ENCODE measurements at places on chromosomes 4 and X.

GRCh38 chr4:173514641-173515217 lies 15.3 kb downstream of the HAND2 start:
- DNase-seq = no peak

GRCh38 chrX:148376342-148376741 lies 124.1 kb upstream of the AFF2 start:
- DNase-seq = no peak

GRCh38 chr4:73446336-73446938 lies 10.4 kb downstream of the AFP start:
- DNase-seq = no peak

GRCh38 chrX:132842460-132843238 lies 115.8 kb downstream of the HS6ST2 start:
- DNase-seq = no peak

DNA sequence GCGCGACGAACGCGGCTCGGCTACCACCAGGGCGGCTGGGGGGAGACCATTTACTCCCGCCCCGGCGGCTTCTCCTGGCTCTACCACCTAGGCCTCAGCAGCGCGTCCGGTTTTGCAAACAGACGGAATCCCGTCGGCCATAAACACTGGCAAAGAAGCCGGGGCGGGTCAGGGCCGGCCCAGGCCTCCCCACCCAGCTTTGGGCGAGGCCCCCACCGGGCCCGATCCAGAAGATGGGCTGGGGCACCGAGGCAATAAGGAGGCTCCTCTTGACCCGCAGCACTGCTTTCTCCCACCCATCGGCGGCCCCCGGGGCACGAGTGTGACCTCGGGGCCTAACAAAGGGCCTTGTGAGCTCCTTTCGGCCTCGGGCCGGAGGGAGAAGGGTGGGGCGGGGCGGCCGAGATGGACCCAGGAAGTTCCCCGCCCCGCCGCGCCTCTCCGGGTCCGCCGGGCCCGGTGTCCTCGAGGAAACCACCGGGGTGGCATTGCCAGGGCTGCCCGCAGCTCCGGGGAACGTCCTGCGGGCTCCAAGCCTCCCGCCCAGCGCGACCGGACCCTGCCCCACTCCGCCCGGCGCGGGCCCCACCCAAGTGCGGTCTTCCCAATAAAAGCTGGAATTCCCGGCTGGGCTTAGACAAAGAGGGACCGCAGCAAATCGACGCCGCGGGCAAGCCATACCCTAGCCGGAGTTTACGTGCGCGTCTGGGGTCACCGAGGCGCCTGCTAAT lies 5.9 kb downstream of the BCOR start:
- no peak for DNase-seq

GRCh38 chrX:39260965-39261364 lies 459.7 kb downstream of the MID1IP1 start:
- DNase-seq = no peak

- DNase-seq = no peak
These were observed 220.2 kb upstream of the UGT8 start for GRCh38 chr4:114378305-114378903.

- no peak for DNase-seq
These were observed 42.8 kb upstream of the PRKG2 start for GRCh38 chr4:81257816-81258215.

GRCh38 chr4:56115898-56116297 lies 167.2 kb downstream of the CEP135 start:
- DNase-seq = no peak

DNA sequence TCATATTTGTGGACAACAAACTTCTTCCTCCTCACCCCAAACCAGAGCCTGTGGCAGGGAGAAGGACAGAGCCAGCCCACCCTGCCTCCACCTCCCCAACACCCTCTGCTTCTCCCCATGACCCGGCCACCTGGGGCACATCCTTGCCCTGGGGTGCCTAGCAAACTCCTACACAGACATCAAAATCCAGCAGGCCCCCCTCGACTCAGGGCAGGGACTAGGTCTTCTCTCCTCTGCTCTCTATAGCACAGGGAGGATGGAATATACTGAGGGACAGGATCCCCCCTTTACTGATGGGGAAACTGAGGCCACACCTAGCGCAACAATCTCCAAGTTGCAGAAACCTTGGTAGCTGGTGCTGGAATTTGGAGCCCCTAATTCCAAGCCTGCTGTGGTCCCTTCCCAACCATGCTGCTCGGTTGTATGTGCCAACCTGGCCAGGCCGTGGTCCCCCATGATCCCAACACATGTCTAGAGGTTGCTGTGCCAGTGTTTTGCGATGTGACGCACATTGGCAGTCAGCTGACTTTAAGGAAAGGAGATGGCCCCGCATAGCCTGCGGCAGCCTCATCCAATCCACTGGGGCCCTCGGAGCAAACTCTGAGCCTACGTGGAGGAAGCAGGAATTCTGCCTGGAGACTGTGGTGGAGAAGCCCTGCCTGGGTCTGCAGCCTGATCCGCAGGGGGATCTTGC lies 53.9 kb upstream of the ADRA2C start:
- no peak for DNase-seq

- DNase-seq = no peak
These were observed 773 bp downstream of the PRMT9 start for GRCh38 chr4:147683188-147683591.

GRCh38 chr4:23631255-23631950 lies 258.4 kb downstream of the PPARGC1A start:
- no peak for DNase-seq

All from activated naive CD4-positive, alpha-beta T cell treated with anti-CD3 and anti-CD28 coated beads, Interleukin-2, amount 50 U/mL, for 72 hours (primary cell).